Kidney epithelial cell (primary cell): ENCODE measurements at places on chromosomes 13 and 19. TPM values are rescaled to one million over a fixed set of nuclear protein-coding genes. Genes with fewer than 3 reads are reported as not detected.

KLK13 gene
- total RNA-seq = 0.08 and 0.21 TPM in 2 replicates

FBXO27 gene
- total RNA-seq = 3.0 and 6.9 TPM in 2 replicates

SPC24 gene
- total RNA-seq = 2.5 and 2.8 TPM in 2 replicates

ZNF136 gene
- 4.3 and 5.0 TPM in 2 replicates for total RNA-seq

LGALS4 gene
- not detected in 2 replicates for total RNA-seq

GRCh38 chr13:37736045-37736444 lies 133.5 kb downstream of the TRPC4 start:
- DNase-seq = no peak

- DNase-seq = no peak
Measured at GRCh38 chr13:25291691-25292090, 4.4 kb upstream of the MTMR6 start.

DNA sequence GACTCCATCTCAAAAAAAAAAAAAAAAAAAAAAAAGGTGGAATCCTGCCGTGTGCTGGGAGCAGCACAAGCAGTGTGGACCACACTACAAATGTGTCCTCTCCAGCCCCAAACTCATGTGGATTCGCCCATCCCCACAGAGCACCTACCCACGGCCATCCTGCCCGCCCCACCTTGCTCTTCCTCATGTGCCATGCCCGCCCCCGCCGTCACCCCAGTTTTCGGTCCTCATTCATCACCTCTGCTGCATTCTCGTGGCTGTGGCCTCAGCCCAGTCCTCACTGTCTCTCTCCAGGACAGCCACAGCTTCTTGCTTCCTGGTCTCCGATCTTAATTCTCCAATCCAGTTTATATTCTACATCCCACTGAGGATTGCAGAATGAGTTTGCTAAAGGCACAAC lies 80.0 kb upstream of the TM9SF2 start:
- DNase-seq = no peak

GRCh38 chr19:18419699-18420460 lies 682 bp downstream of the SSBP4 start:
- DNase-seq = no peak

- no peak for DNase-seq
Measured at GRCh38 chr13:104297075-104297474, 1230.9 kb upstream of the SLC10A2 start.

DNA sequence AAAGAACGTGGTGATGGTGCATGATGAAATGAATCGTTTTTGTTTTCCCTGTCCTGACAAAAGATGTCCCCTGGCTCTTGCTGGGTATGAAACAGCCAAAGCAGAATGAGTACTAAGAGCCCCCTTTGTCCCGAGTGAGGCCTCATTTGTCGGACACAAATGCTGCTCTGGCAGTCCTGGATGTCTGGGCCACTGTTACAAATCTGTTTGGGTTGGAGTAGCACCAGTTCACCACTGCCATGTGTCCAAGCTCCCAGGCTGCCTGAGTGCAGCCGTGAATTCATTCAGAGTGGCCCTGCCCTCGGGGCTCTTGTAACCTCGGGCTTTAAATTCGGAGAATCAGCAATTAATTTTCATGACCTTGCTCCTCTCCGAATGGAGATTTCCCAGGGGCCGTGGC lies 182.4 kb downstream of the NUFIP1 start:
- DNase-seq = no peak

- DNase-seq = no peak
Measured at GRCh38 chr13:100315522-100315921, 226.6 kb downstream of the PCCA start.

GRCh38 chr19:46860846-46861690 lies at the start of gene ARHGAP35:
Gene ARHGAP35 (plus strand): TSS chr19:46860997. CDS start chr19:46918676, 57,679 bp downstream.
- no peak for DNase-seq

DNA sequence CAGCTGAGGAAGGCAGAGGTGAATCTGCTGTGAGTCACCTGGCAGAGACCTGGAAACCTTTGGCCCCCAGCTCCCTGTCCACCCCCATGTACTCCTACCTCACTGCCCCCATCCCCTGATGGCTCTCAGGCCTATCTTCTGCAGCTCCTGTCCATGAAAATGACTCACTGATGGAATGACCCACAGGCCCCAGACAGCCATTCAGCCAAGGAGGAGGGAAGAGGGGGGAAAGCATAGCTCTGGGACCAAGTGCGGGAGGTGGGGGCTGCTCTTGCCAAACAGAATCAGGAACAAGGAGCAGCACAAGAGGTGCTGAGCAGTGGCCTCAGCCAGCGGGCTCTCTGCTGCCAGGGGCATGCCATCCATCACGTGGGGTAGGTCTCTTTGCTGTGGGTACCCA lies 111.4 kb upstream of the C1QTNF9B start:
- no peak for DNase-seq

- DNase-seq = no peak
Measured at GRCh38 chr13:75961911-75962310, 325.8 kb downstream of the LMO7 start.

DNA sequence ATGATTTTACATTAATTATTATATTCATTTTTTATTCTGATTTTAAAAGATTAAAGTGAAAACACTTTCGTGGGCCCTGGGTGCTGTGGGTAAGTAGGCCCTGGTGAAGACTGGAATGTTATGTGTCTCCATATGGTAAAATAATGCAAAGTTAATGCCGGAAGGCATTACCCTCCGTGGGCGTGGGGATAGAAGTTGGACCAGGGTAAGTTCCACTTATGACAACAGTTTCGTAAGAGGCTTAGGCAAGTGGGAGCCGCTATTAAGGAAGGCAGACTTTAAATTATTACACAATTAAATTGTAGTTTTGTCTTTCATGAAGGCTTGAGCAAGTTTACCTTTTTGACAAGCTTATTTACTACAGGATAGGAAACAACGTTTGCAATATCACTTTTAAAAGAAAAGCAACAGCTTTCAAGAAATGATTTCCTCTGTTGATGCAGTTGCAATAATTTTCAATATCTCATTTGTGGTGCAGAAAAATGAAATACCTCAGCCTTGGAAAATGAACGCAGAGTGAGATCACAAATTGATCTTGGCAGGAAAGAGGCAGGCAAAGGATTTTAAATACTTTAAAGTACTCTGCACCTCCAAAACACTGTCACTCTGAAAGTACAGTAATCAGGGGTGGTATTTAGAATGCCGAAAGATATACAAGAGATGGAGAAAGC lies 310.6 kb downstream of the DCT start:
- DNase-seq = no peak

DNA sequence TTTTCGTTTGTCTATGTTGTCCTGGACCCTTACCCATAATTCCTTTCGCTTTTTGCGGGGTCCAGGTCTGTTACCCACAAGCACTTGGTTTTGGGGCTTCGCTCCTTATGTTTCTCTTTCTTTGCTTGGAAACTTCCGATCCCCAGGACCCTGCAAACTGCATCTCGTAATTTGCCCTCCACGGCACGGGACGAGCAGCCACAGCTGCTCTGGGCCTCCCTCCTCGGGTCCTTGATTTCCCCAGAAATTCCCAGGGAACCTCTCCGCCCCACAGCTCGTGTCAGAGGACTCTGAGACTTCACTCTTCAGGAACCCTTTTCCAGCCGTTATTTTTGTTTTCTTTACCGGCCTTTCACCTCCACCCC lies 599 bp downstream of the SNRNP70 start:
- DNase-seq = no peak

- DNase-seq = no peak
Measured at GRCh38 chr19:2865334-2866100, 1.6 kb upstream of the ZNF556 start.

- no peak for DNase-seq
Measured at GRCh38 chr13:22120646-22121045, 449.8 kb downstream of the FGF9 start.

GRCh38 chr13:79805317-79805716 lies 324.4 kb downstream of the NDFIP2 start:
- no peak for DNase-seq

GRCh38 chr13:71786875-71787274 lies 80.1 kb downstream of the DACH1 start:
- DNase-seq = no peak
